ENCODE measurements at places on chromosomes 12 and 14.

GRCh38 chr14:53542732-53543131, 389.6 kb upstream of the DDHD1 start:
- no peaks in the 10 kb centered on the region for H3K4me1 ChIP-seq
- DNase-seq = no peak

- peaks cover 26% of the 10 kb centered on the region for H3K4me1 ChIP-seq
- H3K27ac ChIP-seq = no peak overlapping the region
- peak overlapping the region; percentile 95 for H3K4me3 ChIP-seq
- DNase-seq = no peak
These were observed 2.1 kb downstream of the SCAF11 start for GRCh38 chr12:45988264-45988663.

GRCh38 chr12:77644915-77645605, 185.6 kb upstream of the NAV3 start:
- no peaks in the 10 kb centered on the region for H3K27me3 ChIP-seq
- no peak overlapping the region for H3K27ac ChIP-seq
- DNase-seq = no peak
- H3K4me1 ChIP-seq = no peaks in the 10 kb centered on the region
- no peak overlapping the region for H3K4me3 ChIP-seq

DNA sequence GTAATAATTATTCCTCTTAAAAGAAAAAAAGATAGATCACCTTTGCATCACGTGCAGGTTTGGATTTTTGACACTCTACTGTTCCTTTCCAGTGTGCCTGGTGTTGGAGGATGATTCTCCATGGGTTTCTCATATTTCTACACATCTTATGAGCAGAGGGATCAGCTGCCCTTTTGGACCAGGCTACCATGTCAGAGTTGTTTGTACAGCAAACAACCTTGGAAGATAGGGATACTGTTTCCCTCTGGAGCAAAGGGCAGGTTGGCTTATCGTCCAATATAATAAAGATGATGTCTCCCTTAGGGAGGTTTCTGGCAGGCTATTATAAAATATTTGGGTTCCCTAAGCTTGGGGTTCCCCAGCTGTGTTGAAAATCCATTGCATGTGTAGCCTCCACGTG, 42.1 kb downstream of the DAO start:
- H3K27ac ChIP-seq = no peak overlapping the region
- no peaks in the 10 kb centered on the region for H3K27me3 ChIP-seq
- H3K4me1 ChIP-seq = no peaks in the 10 kb centered on the region

DNA sequence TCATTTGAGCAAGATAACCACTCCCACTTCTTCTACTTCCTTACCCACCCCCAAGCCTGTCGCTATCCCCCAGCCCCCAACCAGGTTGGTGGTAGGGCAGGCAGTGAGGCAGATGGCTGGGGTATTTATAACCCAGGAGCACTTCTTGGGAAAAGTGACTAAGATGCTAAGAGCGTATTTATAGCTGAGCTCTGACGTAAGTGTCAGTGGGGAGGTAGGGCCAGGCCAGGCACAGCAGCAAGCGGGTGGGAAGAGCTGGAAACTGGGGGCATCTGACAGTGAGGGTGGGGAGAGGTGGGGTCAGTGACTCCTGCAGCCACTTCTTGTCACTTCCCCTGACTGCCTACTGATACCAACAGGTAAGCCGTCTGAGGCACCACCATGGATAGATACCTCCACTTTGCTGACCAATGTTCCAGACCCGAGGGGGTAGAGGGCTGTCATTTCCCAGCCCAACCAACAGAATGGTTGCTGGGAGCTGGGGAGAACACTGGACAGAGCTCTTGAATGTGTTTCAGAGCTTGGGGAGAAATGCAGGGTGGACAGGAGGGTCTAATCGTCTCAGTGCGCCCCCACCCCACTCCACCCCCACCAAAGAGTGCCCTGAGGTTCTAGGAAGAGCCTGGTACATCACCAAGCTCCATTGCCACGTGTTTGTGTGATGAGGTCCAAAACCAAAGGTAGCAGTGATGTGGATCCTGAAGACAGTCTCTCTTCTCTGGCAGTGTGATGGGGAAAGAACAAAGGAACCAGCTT, 2.7 kb upstream of the INHBE start:
- no peak for DNase-seq
- H3K36me3 ChIP-seq = no peaks in the 10 kb centered on the region
- no peak overlapping the region for H3K4me3 ChIP-seq
- peaks cover 10% of the 10 kb centered on the region for H3K4me1 ChIP-seq

- H3K4me1 ChIP-seq = no peaks in the 10 kb centered on the region
- H3K36me3 ChIP-seq = no peaks in the 10 kb centered on the region
- no peak overlapping the region for H3K4me3 ChIP-seq
These were observed 26.0 kb upstream of the LTBP2 start for GRCh38 chr14:74638066-74638465.

GRCh38 chr12:46788072-46788887, 37.5 kb downstream of the SLC38A4 start:
- H3K27me3 ChIP-seq = no peaks in the 10 kb centered on the region
- no peak overlapping the region for H3K4me3 ChIP-seq
- H3K36me3 ChIP-seq = no peaks in the 10 kb centered on the region
- DNase-seq = no peak
- no peak overlapping the region for H3K27ac ChIP-seq
- H3K4me1 ChIP-seq = no peaks in the 10 kb centered on the region

GRCh38 chr12:10716704-10717315, 6.3 kb downstream of the YBX3 start:
- no peak for DNase-seq
- H3K36me3 ChIP-seq = no peaks in the 10 kb centered on the region
- H3K4me3 ChIP-seq = no peak overlapping the region
- no peak overlapping the region for H3K27ac ChIP-seq
- H3K4me1 ChIP-seq = peaks cover 7% of the 10 kb centered on the region

- H3K36me3 ChIP-seq = no peaks in the 10 kb centered on the region
- no peak overlapping the region for H3K4me3 ChIP-seq
- no peaks in the 10 kb centered on the region for H3K4me1 ChIP-seq
These were observed 72.6 kb downstream of the SLC2A13 start for GRCh38 chr12:40033242-40033630.

- no peak overlapping the region for H3K4me3 ChIP-seq
- peaks cover 27% of the 10 kb centered on the region for H3K27me3 ChIP-seq
- no peak overlapping the region for H3K27ac ChIP-seq
- no peaks in the 10 kb centered on the region for H3K4me1 ChIP-seq
- DNase-seq = no peak
- no peaks in the 10 kb centered on the region for H3K36me3 ChIP-seq
These were observed 2.1 kb upstream of the PDZRN4 start for GRCh38 chr12:41186026-41186425.

DNA sequence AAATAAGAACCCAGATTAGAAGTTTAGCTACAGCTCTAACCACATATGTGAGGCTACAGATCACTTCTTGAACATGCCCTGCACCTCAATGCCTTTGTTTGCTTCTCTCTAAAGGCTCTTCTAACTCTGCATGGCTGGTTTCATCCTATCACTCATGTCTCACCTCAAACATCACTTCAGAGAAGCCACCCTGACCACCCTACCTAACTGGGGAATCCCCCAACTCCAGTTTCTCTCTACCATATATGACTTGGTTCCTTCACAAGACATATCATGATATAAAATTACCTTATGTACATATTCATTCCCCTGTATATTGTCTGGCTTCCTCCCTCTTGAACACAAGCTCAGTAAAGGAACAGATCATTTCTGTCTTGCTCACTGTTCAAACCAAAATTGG, 250.2 kb upstream of the GRIP1 start:
- H3K27me3 ChIP-seq = no peaks in the 10 kb centered on the region
- H3K4me1 ChIP-seq = no peaks in the 10 kb centered on the region
- H3K36me3 ChIP-seq = no peaks in the 10 kb centered on the region
- no peak overlapping the region for H3K27ac ChIP-seq

DNA sequence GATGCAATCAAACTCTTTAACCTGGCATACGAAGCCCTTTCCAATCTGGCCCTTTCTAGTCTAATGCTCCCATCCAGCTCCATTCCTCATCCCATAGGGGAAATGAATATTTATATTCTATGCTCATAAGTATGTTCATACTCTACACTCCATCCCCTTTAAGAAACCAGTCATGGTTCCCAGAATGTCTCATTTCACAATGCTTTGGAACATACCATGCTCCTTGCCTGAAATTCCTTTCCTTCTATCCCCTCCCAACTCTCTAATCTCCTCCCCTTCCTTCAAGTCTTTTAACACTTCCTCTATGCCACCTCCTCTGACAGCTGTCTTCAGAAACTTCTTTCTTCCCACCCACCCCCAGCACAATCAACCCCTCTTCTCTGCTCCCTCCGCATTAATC, 207.0 kb upstream of the CAND1 start:
- H3K4me1 ChIP-seq = no peaks in the 10 kb centered on the region
- no peak for DNase-seq
- no peak overlapping the region for H3K27ac ChIP-seq
- H3K27me3 ChIP-seq = peaks cover 12% of the 10 kb centered on the region
- no peaks in the 10 kb centered on the region for H3K36me3 ChIP-seq

DNA sequence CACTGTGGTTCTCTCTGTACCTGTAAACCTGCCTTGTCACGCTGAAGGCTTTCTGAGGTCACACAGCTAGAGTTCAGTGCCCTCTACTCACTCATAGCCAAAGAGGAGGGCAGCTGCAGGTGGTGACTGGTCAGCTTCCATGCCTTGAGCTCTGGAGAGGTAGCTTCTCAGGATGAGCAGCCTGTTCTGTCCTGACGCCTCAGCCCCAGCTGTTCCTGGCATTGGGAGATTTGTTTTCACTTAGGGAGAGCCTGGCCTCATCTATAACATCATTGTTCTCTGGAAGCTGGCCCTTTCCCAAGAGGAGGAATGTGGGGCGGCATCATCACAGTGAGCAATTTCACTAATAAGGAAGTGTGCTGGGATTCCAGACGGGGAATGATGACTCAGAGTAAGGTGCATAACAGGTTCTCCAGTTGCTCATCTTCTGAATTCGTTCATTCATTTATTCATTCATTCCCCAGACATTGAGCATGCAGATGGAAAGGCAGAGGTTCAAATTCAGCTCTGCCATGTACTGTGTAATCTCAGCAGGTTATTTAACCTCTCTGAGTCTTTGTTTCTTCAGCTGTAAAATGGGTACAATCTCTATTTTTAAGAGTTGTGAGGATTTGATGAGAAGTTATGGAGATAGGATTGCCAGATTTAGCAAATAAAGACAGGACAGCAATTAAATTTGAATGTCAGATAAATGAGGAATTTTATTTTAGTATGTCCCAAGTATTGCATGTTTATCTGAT, 255.8 kb upstream of the CRY1 start:
- peaks cover 34% of the 10 kb centered on the region for H3K4me1 ChIP-seq
- H3K27ac ChIP-seq = no peak overlapping the region
- no peak overlapping the region for H3K4me3 ChIP-seq
- no peak for DNase-seq
- no peaks in the 10 kb centered on the region for H3K27me3 ChIP-seq

DNA sequence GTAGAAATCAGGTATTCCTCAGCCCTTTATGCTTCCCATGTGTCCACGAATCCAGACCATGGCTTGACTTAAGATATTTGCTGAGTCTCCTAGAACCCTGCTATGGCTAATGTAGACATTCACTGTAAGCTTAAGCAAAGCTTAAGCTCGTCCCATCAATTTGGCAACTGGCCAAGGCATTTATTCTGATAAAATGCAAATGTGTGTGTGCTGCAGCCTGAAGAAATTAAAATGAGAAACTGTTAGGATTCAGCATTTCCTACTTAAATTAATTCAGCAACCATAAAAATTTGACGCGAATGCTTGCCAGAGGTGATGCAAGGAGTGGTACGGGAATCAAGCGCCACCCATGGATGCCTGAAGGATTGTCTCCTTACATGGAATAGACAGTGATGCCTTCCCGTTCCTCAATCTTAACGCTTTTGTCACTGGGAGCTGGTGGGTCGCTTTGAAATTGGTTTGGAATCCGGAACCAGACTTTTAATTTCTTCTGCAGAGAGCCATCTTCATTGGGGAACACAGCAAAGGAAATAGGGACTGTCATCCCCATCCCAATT, 13.2 kb downstream of the HEBP1 start:
- H3K36me3 ChIP-seq = peaks cover 21% of the 10 kb centered on the region
- no peak for DNase-seq
- H3K4me3 ChIP-seq = no peak overlapping the region
- H3K27ac ChIP-seq = no peak overlapping the region

DNA sequence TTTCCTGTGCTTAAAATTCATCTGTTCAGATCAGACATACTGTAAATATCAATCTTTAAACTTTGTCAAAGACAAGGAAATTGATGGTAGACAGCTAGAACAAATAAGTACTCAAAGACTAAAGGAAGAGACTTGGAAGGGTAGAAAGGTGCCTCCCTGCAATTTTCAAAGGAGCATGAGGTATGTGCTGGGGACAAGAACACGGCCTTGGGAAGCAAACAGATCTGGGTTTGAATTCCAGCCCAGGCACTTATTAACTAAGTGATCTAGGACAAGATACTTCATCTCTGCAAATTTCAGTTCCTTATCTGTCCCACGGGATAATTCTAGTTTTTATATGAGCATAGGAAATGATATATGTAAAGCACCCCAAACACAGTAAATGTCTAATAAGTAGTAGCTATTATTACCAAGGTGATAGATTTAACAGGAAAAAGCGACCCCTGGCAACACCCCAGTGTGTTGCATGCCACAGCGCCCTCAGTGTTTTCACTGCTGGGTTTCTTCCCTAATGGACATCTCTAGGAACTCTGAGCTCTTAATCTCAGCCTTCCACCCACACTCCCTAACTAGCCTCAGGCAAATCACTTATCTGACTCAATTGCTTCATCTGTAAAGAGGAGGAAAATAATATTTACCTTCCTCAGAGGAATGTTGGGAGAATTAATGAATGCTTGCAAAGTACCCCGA, 44.7 kb upstream of the BMP4 start:
- no peak for DNase-seq
- no peaks in the 10 kb centered on the region for H3K27me3 ChIP-seq
- H3K36me3 ChIP-seq = no peaks in the 10 kb centered on the region
- no peak overlapping the region for H3K4me3 ChIP-seq
- no peaks in the 10 kb centered on the region for H3K4me1 ChIP-seq

- no peak overlapping the region for H3K4me3 ChIP-seq
- no peak overlapping the region for H3K27ac ChIP-seq
- no peak for DNase-seq
- no peaks in the 10 kb centered on the region for H3K4me1 ChIP-seq
- peaks cover 42% of the 10 kb centered on the region for H3K36me3 ChIP-seq
- H3K27me3 ChIP-seq = no peaks in the 10 kb centered on the region
These were observed 186.4 kb downstream of the ANO6 start for GRCh38 chr12:45402288-45402687.

DNA sequence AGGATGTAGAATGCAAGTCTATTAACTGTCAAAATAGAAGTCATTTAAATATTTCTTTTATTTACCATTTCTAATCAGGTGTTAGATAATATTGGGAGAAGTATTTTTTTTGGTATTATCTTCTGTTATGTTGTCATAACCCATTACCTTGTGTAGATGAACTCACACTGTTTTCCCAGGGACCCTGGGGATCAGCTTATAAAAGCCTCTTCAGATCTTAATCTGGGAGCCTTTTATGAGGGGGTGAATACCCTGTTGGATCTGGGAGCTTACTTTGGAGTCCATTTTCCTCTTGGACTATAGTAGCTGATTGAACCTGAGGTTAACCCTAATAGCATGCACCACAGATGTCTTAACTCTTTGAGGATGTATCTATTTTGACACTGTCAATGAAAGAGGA, 176.3 kb upstream of the ATP2B1 start:
- DNase-seq = no peak
- H3K4me1 ChIP-seq = peaks cover 17% of the 10 kb centered on the region
- H3K4me3 ChIP-seq = no peak overlapping the region
- H3K27me3 ChIP-seq = no peaks in the 10 kb centered on the region
- H3K27ac ChIP-seq = no peak overlapping the region
- no peaks in the 10 kb centered on the region for H3K36me3 ChIP-seq

Data from CD4-positive, alpha-beta T cell (primary cell).